ENCODE measurements at places on chromosomes 3 and 15.

- DNase-seq: peak; percentile 38
These were observed 217.7 kb upstream of the CGNL1 start for GRCh38 chr15:57158589-57158988.

- DNase-seq: peak; percentile 85
These were observed 93.7 kb upstream of the GK5 start for GRCh38 chr3:142319094-142319493.

- no peak for DNase-seq
These were observed 243.5 kb downstream of the MFSD1 start for GRCh38 chr3:159045279-159045885.

DNA sequence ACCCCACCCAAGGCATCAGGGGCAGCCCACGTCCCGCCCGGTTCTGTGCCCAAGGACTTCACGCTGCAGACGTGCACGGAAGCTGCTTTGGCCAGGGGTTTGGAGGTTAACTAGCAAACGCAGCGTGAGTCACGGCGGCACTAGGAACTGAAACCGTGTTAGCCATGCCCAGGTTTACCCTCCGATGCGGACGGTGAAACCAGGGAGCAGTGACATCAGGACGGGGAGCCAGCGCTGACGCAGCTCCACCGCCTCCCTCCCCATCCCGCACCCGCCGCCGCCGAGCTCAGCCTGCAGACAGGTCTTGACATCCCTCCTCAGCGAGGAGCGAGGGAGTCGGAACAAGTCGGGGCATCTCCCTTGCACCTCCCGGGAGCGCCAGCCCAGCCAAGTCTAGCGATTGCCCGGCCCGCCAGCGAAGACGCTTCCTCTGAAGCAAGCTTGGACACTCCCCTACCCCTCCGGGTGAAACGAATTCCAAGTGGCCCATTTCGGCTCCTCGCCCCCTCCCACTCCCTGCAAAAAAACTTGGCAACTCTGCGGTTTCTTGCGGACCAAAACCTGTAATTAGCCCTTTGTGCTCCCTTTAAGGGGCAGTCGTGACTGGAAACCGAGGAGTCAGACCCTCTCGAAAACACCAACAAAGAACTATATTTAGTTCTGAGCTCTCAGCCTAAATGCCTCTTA lies 1.4 kb upstream of the RAP2B start:
- peak; percentile 87 for DNase-seq

DNA sequence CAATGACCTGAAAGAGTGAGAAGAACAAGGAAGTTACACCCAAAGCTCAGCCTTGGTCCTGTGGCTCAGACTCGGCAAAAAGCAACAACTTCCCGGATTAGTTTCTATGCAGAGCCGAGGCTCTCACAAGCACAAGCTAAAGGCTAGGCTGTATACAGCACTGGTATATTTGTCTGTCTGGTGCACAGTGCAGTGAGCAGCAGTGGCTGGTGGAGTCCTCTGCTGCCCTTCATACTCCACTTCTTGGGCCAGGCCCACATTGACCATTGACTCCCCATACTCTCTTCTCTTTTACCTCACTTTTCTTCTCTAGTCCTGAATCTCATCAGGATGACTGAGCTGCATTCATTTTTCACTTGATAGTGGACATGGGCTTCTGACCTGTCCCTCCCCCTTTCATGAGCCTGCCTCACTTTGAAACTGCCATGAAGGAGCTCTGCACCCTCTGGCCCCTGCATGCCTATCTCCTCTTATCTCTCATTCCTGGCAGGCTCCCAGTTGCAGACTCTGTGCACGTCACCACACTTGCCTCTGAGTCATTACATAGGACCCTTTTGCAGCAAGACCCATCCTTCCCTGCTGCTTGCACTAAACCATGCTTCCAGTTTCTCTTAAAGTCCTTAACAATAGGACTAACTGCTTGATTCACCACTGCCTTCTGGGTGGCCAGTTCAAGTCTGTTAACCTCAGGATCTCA lies 379.3 kb downstream of the NTRK3 start:
- peak; percentile 61 for DNase-seq

DNA sequence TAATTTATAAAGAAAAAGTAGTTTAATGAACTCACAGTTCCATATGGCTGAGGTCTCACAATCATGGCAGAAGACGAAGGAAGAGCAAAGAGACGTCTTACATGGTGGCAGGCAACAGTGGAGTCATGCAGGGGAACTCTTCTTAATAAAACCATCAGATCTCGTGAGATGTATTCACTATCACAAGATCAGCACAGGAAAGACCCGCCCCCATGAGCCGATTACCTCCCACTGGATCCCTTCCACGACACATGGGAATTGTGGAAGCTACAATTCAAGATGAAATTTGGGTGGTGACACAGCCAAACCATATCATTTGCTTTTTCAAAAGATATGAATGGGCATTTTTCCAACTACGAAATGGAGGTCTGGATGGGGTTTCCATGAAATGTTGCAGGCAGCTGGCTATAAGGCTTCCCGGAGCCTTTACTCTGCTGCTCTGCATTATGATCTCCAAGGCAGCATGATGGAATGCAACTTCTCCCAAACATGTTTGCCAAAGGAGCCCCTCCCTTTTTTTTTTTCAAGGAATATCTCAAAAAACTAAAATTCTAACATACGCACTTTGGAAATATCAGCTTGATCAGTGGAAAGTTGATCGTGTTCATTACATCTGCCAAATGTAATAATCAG lies 189.7 kb downstream of the MEX3B start:
- DNase-seq: no peak

DNA sequence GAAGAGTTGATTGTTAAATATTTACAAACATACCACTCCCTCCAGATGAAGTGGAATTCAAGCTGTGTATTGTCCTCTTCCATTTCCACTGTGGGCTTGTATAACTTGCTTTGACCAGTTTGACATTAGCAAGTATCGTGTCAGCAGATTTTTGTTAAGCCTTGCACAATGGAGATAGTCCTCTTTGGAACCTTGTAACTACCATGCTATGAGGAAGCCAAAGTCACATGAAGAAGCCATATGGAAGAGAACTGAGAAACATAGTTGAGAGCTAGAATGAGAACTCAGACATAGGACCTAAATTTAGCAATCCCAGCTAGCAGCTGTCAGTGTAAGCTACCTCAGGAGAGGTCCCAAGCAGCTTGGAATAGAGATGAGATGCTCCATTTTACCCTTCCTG lies 889.2 kb downstream of the PDCD6IP start:
- DNase-seq: no peak

DNA sequence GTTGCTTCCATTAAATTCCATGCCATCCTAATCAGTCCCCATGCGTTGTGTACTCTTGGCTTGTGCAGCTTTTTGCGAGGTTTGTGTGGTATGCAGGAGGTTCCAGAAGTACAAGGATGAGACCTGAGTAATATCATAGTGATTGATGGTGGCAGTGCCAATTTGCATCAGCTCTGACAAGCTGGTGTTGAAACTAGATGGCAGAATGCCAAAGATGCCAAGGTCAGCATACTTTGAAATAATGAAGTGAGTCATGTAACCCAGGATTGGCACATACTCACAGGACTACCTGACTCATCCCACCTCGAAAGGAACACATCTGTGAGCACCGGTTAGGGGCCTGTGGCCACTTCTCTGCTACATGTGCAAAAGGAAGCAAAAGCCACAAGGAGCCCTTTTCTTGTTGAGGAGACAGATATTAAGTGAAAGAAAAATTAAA lies 14.3 kb downstream of the KAT2B start:
- peak; percentile 83 for DNase-seq

GRCh38 chr3:3015185-3016089 lies 94.7 kb downstream of the IL5RA start:
- peak; percentile 7 for DNase-seq

DNA sequence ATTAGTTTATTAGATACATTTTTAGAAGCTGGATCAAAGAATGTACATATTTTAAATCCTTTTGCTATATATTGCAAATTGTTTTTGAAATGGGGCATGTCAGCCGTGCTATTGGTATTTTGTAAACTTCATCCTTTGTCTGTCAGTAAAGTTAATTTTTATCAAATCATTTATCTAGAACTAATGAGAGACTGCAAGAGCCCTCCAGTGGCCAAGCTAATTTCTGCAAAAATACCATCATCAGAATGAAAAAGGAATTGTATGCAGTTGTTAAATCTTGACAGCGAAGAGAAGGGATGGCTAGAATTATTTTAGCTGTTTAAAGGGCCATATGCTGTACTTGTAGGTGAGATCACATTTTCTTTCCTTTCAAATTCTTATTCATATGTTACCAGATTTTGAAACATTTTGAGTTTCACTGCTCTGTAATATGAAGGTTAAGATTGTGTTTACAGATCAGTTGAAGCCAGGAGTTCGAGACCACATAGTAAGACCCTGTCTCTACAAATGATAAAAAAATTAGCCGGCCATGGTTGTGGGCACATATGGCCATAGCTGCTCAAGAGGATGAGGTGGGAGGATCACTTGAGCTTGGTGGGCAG lies 8.1 kb upstream of the CLDN11 start:
- DNase-seq: peak; percentile 36

DNA sequence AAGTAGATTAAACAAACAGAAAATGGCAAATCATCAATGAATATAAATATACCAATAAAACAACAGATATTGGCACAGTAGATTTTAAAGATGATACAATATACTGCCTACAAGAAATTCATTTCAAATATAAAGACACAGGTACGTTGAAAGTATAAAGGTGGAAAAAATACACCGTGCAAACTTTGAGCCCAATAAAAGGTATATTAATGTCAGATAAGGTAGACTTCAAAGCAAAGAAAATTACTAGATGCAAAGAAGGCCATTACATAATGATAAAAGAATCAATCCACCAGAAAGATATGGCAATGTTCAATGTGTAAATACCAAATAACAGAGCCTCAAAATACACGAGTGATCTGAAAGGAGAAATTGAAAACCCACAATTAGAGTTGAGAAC lies 34.3 kb upstream of the VIPR1 start:
- no peak for DNase-seq

- no peak for DNase-seq
These were observed 304.5 kb upstream of the SEMA6D start for GRCh38 chr15:47412802-47413201.

GRCh38 chr3:188326111-188326510 lies 172.2 kb downstream of the LPP start:
- no peak for DNase-seq

- no peak for DNase-seq
These were observed 52.7 kb downstream of the OTOL1 start for GRCh38 chr3:161549261-161549660.

- no peak for DNase-seq
These were observed 39.1 kb upstream of the LRTM1 start for GRCh38 chr3:54966979-54967378.
